ENCODE measurements at places on chromosomes 5 and 9. TPM values are rescaled to one million over a fixed set of nuclear protein-coding genes. Genes with fewer than 3 reads are reported as not detected.

PCDH12 gene
- not detected for total RNA-seq

GRCh38 chr5:119752921-119753886 lies 123.8 kb downstream of the FAM170A start:
- DNase-seq, result no peak

LCN9 gene
- 4.8 TPM for total RNA-seq

GRCh38 chr5:56328753-56329560 lies 95.8 kb upstream of the ANKRD55 start:
- peak; percentile 71 for DNase-seq

DNA sequence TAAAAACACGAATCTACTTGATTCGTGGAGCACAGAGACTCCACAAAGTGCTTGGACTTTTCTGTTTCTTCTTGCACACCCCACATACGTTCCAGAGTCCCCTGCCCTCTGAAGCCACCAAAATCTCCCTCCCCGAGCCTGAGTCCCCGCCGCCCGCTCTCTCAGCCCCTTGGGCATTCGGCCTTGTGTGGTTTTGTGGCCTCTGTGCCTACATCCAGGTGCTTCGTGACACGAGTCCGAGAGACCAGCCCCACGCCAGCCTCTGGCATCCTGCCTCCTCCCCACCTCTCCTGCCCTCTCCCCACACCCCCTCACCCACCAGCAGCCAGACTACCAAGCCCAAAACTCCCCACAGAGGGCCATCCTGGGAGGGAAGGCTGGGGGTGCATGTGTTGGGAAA lies 87.8 kb upstream of the PPP1R26 start:
- no peak for DNase-seq

BSPRY gene
- not detected for total RNA-seq

OR13C5 gene
- total RNA-seq, result not detected

DNA sequence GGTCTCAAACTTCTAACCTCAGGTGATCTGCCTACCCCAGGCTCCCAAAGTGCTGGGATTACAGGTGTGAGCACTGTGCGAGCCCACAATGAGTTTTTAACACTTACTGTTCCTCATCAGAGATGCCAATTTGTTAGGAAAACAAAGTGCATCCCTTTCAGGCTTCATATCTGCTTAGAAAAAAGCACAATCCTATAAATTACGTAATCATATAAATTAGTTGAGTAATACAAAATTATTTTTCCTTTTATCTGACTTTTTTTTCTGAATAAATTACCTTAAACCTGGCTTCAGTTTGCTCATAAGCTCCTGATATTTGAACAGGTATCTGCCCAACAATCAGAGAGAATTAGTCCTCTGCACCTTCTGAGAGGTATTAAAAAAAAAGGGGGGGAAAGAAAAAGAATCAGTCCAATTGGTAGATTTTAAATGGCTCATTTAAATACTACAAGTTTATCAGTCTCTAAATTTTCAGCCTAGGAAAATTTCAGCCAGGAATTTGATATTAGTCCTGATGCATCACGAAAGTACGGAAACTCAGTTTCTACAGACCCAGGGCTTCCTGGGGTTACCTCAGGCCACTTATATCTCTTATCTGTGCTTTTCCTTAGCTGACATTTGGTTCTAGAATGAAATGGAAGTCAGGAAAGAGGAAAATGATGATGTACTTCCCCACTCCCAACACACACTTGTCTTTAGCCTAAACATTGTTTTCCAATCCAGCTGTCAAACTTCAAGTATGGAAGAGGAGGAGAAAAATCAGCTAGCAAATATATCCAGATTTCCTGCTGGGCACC lies 26.8 kb downstream of the ITGA1 start:
- DNase-seq, result no peak

GRCh38 chr5:7745882-7746610 lies 104.9 kb downstream of the CFAP90 start:
- peak; percentile 39 for DNase-seq

DNA sequence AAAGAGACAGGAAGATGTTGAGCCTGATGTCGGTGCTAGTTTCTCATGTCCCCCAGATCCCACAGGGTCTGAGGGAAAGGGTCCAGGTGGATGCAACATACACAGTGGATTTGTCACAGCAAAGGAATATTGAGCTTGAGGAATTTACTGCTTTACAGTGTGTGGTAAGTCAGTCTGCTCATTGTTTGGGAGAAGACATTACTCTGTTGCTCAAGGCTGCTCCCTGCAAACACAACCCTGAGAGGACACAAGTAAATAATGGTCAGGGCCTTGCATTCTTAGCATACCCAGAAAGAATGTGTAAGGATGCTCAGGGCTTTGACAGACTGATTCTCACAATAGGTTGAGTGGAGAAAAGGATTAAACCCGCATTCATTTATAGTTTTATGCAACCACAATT lies 7.3 kb upstream of the MAN2A1 start:
- no peak for DNase-seq

DNA sequence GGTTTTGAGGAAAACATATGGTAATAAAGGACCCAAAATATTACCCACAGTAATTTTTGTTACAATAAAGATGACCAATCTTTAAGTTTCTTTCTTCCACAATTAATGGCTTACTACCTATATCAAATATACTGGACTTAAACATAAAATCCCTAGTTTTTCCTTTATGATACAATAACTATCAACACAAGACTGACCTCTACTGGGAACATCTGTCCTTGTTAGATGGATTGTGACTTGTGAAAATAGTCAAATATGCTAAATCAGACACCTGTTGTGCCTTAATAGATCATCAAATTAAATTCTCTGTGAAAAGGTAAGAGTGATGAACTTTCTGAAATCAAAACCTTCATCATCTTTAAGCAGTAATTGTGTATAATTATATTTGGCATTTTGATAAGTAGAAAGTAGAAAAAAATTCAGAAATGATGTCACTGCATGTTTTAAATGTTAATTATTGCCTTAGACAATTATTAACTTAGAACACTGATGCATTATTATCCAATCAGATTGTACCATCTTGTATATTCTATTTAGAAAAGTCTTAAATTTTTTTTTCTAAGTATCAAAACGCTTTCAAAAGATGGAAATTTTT lies 113.6 kb downstream of the DEPDC1B start:
- peak; percentile 12 for DNase-seq

GLRA1 gene
- not detected for total RNA-seq

DNA sequence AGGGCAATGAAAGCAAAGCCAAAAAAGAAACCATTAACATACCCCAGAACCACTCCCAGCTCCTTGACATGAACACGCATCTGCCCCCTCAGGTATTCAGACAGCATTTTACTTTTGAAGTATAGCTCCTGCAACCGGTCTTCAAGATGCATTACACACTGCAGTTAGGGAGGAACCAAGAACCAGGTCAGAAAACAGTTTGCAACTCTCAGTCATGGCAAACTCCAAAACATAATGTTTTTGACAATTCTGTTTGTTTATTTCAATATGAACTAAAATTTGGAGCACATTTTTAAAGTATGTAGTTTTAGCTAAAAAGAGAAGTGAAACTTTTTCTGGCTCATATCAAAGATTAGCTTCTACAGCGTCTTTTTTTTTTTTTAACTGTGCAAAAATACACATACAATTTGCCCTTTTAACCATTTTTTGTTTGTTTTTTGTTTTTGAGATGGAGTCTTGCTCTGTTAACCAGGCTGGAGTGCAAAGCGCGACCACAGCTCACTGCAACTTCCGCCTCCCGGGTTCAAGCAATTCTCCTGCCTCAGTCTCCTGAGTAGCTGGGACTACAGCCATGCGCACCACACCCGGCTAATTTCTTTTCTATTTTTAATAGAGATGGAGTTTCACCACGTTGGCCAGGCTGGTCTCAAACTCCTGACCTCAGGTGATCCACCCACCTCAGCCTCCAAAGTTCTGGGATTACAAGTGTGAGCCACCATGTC lies 12.2 kb upstream of the RAPGEF6 start:
- no peak for DNase-seq

GRCh38 chr9:94720846-94721549 lies 5.5 kb upstream of the AOPEP start:
- DNase-seq, result no peak

DNA sequence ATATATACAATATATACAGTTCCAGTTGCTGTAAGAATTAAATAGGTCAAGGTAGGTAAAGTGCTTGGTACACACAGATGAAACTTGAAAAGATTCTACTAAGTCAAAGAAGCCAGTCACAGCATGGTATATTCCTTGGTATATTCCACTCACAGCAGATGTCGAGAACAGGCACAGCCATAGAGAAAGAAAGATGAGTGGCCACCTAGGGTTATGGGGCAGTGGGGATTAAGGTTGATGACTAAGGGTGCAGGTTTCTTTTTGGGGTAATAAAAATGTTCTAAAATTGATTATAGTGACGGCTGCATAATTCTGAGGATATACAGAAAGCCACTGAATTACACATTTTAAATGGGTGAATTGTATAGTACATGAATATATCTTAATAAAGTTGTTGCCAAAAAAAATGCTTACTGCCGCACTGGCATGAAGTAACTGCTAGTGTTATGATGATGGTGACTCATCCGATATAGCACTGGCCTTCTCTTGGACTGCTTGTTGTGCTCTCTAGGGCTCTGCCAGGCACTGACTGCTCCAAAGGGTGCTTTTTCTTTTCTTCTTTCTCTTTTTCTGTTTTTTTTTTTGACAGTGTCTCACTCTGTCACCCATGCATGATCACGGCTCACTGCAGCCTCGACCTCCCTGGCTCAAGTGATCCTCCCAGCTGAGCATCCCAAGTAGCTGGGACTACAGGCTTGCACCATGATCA lies 23.5 kb downstream of the TBC1D2 start:
- peak; percentile 87 for DNase-seq

TUSC1 gene
- 1.9 TPM for total RNA-seq

AQP7 gene
- total RNA-seq, result 1.9 TPM

PPP3R2 gene
- not detected for total RNA-seq

- DNase-seq, result no peak
Observed at GRCh38 chr9:19666575-19666974, 122.3 kb downstream of the SLC24A2 start.

- no peak for DNase-seq
Observed at GRCh38 chr9:127707766-127708165, 978 bp downstream of the CFAP157 start.

TRIM41 gene
- total RNA-seq, result 20.9 TPM
